ENCODE measurements at places on chromosomes 16 and 17.

- DNase-seq: no peak
These were observed 43.1 kb downstream of the TNRC6C start for GRCh38 chr17:78001612-78002011.

DNA sequence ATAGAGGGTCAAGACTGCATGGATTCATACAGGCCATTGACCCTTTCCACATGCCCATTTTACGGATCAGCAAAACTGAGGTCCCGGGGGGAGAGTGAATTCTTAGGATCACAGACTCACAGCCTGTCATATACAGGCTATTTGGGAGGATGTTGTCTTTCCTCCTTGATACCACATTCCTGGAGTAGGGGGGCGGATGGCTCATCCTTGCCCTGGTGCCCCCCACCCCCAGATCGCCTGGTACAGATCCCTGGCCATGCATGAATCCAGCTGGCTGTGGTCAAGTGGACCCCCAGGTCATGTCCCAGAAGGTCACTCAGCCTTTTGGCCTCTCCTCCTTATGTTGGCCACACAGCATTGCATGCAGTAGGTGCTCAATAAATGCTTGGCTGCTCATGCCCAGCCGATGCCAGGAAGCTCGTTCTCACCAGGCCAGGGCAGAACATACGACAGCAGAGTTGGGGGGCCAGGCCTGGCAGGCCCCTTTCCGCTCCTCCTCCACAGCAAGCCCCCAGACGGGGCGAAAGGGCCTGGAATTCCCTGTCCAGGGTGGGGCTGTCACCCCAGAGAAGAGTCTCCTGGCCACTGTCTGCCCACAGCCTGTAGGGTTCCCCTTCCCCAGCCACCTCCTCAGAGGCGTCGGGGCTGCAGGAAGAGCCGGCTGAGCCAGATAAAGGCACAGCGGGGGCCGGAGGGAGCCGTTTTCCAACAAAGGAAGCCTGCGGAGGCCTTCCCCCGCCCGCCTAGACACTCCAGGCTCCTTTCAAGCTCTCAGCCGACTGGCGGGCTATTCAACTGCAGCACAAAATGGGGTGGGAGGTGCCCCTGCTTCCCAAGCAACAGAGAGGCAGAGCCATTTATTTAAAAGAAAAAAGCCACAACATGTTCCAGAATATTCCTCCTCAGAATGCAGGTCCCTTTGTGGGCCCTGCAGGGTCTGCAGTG, 215.7 kb upstream of the CIBAR2 start:
- DNase-seq: no peak

- no peak for DNase-seq
These were observed 22.1 kb downstream of the SLC7A6 start for GRCh38 chr16:68286153-68287074.

- no peak for DNase-seq
These were observed 133.2 kb upstream of the CHMP6 start for GRCh38 chr17:80858301-80859001.

GRCh38 chr17:77178050-77178449, 37.3 kb downstream of the SEC14L1 start:
- DNase-seq: no peak

- DNase-seq: no peak
These were observed 2.9 kb upstream of the MYO1C start for GRCh38 chr17:1495265-1495989.

GRCh38 chr17:20852239-20852989, 190.4 kb downstream of the USP22 start:
- DNase-seq: no peak

DNA sequence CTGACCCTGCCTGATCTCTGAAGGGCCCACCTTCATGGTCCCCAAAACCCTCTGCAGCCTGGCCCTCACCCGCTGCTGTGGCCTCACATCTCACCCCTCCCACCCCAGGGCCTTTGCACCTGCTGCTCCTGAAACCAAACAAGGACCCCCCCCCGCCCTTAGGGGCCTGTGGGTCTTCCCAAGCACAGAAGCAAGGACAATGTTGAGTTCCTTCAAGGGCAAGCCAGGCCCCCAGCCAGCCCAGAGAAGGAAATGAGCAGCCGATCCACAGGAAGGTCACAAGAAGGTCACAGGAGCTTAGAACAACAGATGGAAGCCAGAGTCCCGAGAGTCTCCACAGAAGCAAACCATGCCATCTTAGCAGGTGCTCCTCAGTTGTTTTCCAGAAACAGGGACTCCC, 493 bp upstream of the PDE6G start:
- DNase-seq: no peak

GRCh38 chr17:17086585-17086984, 44.3 kb downstream of the MPRIP start:
- DNase-seq: no peak

- no peak for DNase-seq
These were observed 70.2 kb downstream of the SPAG9 start for GRCh38 chr17:51050291-51051033.

GRCh38 chr16:64276646-64277045, 845.2 kb downstream of the CDH11 start:
- DNase-seq: no peak

DNA sequence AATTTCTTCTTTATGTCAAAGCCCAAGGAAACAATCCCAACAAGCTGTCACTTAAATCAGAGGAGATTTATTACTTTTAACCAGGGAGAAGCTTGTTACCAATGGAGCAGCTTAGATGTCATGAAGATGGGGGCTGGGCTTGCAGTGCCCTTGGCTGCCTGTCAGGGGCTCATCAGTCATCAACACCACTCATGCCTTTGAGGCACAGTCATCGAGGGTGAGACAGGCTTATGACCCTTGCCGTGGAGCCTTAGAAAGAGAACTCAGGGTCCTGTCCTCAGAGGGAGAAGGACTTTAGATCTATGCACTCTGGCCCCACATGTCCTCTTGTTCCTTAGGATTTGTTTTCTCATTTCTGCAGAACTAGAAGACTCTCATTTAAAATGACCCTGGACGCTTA, 318.3 kb downstream of the CBLN1 start:
- DNase-seq: no peak

DNA sequence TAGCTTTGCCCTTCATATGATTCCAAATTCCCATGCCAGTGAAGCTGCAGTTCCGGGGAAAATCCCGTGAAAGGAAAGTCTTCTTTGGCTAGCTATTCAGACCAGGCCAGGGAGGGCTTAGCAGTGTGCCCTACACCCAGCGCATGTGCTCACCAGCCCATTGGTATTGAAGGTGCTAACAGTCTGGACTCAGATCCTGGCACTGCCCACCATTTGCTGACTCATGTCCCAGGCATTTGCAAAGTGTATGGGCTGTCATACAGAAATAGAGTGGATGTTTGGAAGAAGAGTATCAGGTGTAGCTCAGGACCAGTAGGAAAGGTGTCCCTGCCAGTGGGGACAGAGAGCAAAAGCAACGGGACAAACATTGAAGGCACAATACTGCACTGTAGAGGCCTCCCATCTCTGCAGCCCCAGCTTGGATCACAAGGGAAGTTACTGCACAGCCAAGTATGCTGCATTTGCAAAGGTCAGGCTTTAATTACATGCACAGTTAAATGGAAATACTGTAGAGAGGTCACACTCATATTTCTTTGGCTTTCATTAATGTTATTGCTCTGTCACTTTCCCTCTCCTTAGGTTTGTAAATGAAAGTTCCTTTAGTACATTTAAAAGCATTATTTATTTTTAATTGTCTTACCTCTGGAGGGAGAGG, 220.0 kb downstream of the IRX3 start:
- no peak for DNase-seq

DNA sequence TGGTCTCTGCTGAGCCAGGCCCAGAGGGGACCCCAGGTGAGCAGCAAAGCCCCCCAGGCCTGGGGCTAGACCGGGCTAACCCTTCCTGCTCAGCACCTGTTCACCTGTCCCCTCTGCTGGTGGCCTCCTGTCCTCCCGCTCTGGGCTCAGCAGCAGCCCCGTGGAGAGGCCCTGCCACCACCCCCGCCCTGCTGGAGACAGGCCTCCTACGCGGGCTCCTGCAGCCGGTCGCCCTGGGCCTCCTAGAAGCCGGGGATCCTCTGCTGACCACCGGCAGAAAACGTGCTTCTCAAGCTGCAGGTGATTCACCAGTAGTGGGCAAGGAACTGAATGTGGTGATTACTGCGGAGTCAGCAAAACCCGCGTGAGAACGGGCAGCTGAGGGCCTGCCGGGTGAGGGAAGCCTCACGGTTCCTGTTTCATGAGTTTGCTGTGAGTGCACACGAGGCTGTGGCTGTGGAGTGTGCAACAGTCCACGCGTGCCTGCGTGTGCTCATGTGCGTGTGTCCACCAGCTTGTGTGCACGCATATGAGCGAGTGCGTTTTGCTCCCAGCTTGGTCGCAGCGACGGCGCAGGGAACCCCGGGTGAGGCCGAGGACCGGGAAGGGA, 792 bp downstream of the SECTM1 start:
- no peak for DNase-seq

DNA sequence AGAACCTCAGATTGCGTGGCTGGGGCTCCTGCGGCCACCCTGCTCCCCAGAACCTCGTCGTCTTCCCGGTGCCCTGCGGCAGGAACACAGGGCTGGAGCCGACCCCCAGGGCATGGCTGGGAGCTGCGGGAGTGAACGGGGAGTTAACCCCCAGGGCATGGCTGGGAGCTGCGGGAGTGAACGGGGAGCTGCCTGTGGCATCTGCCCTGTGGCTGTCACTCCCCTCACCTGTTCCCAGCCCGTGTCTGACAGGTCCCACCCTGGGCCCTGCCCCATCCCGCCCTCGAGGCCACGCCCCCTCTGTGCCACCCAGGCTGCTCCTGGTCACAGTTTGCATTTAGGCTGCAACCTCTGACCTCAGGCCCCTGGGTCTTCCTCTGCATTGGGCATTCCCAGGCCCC, 39.4 kb upstream of the ACSF3 start:
- no peak for DNase-seq
